ENCODE measurements at places on chromosomes 12 and 14. TPM values are rescaled to one million over a fixed set of nuclear protein-coding genes. Genes with fewer than 3 reads are reported as not detected.

DNA sequence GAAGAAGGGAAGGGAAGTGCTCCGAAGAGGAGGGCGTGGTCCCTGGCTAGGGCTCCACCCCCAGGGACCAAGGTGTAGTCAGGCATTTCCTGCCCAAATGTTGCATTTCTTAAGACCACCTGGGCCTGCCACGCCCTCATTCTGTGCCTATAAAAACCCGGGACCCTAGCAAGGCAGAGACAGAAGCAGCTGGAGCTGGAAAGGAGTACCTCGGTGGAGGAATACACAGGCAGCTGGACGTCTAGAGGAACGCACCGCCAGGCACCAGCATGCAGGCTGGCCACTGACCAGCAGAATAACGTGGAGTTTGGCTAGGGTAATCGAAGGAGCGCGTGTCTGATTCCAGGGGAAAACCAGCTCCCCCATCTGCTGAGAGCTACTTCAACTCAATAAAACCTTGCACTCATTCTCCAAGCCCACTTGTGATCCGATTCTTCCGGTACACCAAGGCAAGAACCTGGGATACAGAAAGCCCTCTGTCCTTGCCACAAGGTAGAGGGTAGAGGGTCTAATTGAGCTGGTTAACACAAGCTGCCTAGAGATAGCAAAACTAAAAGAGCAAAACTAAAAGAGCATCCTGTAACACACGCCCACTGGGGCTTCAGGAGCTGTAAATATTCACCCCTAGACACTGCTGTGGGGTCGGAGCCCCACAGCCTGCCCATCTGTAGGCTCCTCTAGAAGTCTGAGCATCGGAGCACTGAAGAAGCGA is 21.0 kb downstream of the CFL2 start:
- H3K27me3 ChIP-seq = no peaks in the 10 kb centered on the region
- no peak for DNase-seq
- no peaks in the 10 kb centered on the region for H3K36me3 ChIP-seq
- H3K4me3 ChIP-seq = peak overlapping the region; percentile 37

DNA sequence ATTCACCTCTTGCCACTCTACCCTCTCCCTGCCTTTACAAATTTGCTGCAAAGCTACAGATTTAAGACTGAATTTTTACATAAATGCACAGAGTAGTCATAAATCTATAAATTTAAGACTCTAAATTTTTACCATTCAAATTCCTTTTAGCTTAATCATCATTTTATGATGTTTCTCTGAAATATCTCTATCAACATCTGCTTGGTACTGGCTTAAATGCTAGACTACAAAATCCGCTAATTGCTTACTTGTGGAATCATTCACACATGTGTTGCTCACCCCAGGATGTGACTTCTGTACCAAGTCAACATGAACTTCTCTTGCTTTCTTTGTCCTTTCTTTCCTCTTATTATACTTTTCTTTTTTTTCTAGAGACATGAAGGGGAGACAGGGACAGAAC is 109.2 kb downstream of the GALC start:
- H3K4me1 ChIP-seq = no peaks in the 10 kb centered on the region
- no peak overlapping the region for H3K4me3 ChIP-seq
- no peak for DNase-seq
- H3K27ac ChIP-seq = no peak overlapping the region
- no peaks in the 10 kb centered on the region for H3K36me3 ChIP-seq
- H3K27me3 ChIP-seq = no peaks in the 10 kb centered on the region

GRCh38 chr14:100785626-100786025 is 40.3 kb upstream of the MEG3 start:
- DNase-seq = peak; percentile 48
- H3K27ac ChIP-seq = no peak overlapping the region

DNA sequence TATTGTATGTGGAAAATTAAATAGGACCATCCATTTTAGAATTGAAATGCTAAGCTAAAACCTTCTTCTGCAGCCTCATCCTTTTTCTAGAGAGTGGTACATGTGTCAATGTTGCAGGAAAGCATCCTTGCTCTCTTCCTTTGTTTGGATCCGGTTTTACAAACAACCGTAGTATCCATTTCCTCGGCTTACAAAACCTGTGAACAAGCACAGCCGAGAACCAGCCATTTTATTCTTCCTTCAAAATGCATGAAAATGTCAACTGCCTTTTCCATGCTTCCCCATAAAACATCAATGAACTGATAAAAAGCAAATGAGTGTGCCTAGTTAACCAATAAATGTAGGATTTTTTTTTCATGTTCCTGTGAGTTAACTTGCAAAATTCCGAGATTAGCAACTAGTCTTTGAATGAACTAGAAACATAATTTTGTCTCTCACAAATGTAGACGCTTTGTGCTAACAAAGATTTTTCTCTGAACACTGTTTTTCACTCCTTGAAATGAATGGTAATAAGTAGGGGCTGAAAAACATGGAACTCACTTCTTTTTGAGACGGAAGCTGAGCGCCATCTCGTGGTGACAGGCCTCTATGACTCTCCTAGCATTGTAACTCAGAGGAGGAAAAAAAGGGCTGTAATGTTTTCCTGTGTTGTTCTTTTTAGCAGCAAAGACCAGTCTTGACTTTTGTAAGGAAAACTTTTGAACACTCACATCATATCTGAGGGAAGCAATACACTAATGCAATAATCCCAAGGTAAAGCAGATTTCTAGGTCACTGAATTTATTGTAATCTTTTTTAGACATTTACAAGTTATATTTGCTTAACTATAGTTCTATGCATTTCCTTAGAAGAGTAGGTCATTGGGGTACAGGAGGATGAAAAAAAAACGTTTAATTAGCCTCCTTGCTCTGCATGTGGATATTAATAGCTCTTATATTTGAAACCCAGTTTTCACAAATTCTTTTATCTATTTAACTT is 157.4 kb upstream of the FOXG1 start:
- H3K27me3 ChIP-seq = no peaks in the 10 kb centered on the region
- no peaks in the 10 kb centered on the region for H3K4me1 ChIP-seq
- DNase-seq = no peak
- no peak overlapping the region for H3K27ac ChIP-seq
- H3K36me3 ChIP-seq = no peaks in the 10 kb centered on the region

DNA sequence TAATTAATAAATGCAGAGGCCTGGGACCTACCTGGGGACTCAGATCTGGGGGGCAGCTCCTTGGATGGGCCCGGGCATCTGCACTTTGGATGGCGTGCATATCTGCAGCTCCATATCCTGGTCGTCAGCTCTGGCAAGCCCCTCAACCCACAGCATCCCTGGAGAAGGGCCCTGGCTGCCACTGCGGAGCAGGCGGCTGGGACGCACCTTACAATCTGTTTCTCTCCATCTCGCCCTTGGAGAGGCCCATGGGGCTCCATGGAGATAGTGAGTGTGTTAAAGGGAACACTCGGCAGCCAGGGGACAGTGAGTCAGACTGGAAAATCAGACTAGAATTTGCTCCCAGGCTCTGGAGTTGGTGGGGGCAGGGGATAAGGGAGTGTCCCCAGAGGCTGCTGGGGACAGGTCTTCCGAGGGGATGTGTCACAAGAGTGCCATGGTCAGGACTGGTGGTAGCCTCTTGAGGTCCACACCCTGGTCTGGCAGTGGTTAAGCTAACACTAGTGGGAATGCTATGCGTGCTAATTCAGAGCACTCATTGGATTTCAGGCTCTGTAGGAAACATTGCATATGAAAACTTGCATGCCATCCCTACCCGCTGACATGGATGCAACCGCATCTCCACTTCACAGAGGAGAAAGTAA is 21.5 kb downstream of the RFLNA start:
- no peaks in the 10 kb centered on the region for H3K27me3 ChIP-seq
- H3K27ac ChIP-seq = no peak overlapping the region
- DNase-seq = no peak
- H3K4me3 ChIP-seq = no peak overlapping the region

DNA sequence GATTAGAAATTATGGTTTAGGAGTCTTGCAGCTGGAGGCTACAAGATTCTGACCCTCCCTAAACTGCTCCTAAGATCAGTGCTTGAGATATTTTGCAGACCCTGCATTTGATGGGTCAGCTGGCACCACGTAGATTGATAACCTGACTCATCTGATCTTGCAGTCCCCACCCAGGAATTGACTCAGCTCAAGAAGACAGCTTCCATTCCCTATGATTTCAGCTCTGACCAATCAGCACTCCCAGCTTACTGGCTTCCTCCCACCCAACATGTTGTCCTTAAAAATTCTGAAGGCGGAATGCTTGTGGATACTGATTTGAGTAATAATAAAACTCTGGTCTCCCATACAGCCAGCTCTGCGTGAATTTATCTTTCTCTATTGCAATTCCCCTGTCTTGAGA is 23.2 kb upstream of the MTHFD1 start:
- H3K36me3 ChIP-seq = no peaks in the 10 kb centered on the region
- DNase-seq = no peak
- H3K27ac ChIP-seq = no peak overlapping the region
- H3K4me3 ChIP-seq = no peak overlapping the region
- H3K27me3 ChIP-seq = no peaks in the 10 kb centered on the region

GRCh38 chr12:75872762-75873161 is 158.8 kb downstream of the PHLDA1 start:
- no peaks in the 10 kb centered on the region for H3K36me3 ChIP-seq
- DNase-seq = no peak
- no peaks in the 10 kb centered on the region for H3K4me1 ChIP-seq
- H3K4me3 ChIP-seq = no peak overlapping the region

- peak; percentile 67 for DNase-seq
- peaks cover 11% of the 10 kb centered on the region for H3K4me1 ChIP-seq
- H3K4me3 ChIP-seq = no peak overlapping the region
- no peak overlapping the region for H3K27ac ChIP-seq
- H3K36me3 ChIP-seq = no peaks in the 10 kb centered on the region
These were observed 222.5 kb upstream of the RTL1 start for GRCh38 chr14:101125719-101126651.

The PLEKHH1 gene
- total RNA-seq = 7.1 TPM

DNA sequence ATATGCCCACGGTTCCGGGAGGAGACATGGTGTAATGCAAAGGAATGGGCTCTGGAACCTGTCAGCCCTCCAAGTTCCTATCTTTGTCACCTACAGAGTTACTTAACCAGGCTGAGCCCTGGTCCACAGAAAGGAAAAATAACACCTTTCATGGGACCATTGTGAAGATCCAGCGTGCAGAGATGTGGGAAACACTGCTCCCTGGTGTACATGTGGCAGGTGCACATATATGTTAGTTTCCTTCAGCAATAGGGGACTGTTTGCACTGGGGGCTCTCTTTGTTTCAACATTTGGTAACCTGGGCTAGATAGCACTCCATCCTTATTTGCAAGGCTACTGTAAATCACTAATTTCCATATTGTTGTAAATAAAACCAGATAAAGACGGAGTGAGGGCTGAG is 72.3 kb downstream of the ANO2 start:
- H3K4me1 ChIP-seq = no peaks in the 10 kb centered on the region
- no peaks in the 10 kb centered on the region for H3K27me3 ChIP-seq
- no peak overlapping the region for H3K4me3 ChIP-seq
- H3K36me3 ChIP-seq = no peaks in the 10 kb centered on the region
- H3K27ac ChIP-seq = no peak overlapping the region
- no peak for DNase-seq

GRCh38 chr12:62123721-62124203 is 136.4 kb upstream of the USP15 start:
- DNase-seq = no peak
- no peaks in the 10 kb centered on the region for H3K36me3 ChIP-seq
- H3K27me3 ChIP-seq = no peaks in the 10 kb centered on the region
- H3K4me3 ChIP-seq = no peak overlapping the region
- no peaks in the 10 kb centered on the region for H3K4me1 ChIP-seq

GRCh38 chr12:109244073-109244472 is 65.0 kb downstream of the FOXN4 start:
- peaks cover 56% of the 10 kb centered on the region for H3K36me3 ChIP-seq
- no peaks in the 10 kb centered on the region for H3K27me3 ChIP-seq
- H3K27ac ChIP-seq = peak overlapping the region; percentile 75
- no peak for DNase-seq
- H3K4me1 ChIP-seq = no peaks in the 10 kb centered on the region

DNA sequence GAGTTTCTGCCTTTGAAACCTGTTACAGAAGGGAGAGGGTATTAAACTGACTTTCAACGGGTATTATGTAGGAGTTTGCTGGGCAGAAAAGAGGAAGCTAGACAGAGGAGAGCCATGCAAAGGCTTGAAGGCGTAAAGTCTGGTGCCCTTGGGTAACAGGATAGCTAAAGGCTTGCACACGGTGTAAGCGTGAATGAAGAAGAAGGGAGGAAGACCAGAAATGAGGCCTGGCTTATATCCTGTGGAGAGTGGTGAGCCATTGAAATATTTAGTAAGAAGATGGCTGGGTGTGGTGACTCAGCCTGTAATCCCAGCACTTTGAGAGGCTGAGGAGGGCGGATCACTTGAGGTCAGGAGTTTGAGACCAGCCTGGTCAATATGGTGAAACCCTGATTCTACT is 22.6 kb downstream of the SUDS3 start:
- no peaks in the 10 kb centered on the region for H3K27me3 ChIP-seq
- DNase-seq = no peak
- no peak overlapping the region for H3K27ac ChIP-seq
- no peak overlapping the region for H3K4me3 ChIP-seq

DNA sequence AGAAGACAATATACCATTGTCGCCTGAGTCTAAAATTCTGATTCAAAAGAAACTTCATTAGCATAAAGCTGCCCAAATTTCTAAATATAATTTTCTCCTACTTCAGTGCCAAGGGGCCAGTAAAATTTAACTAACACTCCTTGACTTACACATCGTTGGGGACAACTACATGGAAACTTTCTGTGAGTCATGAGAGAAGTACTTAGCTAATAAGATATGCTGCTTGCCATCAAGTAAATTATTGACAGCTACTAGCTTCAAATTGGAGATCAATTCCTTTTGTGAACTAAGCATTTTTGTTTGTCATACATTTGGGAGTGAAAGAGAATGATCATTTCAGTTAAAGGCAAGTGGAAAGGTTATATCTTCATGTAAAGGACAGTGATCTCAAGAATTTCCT is 373.3 kb downstream of the MDGA2 start:
- no peaks in the 10 kb centered on the region for H3K4me1 ChIP-seq
- H3K36me3 ChIP-seq = no peaks in the 10 kb centered on the region
- no peak overlapping the region for H3K4me3 ChIP-seq
- H3K27me3 ChIP-seq = no peaks in the 10 kb centered on the region
- no peak for DNase-seq

The TCL1B gene
- not detected for total RNA-seq

GRCh38 chr12:130815028-130815741 is 23.9 kb downstream of the STX2 start:
- H3K27ac ChIP-seq = no peak overlapping the region
- peaks cover 44% of the 10 kb centered on the region for H3K36me3 ChIP-seq
- H3K4me1 ChIP-seq = peaks cover 13% of the 10 kb centered on the region

The ERBB3 gene
- total RNA-seq = not detected

The SLC15A4 gene
- total RNA-seq = 42.6 TPM

- peak overlapping the region; percentile 97 for H3K27ac ChIP-seq
- no peaks in the 10 kb centered on the region for H3K27me3 ChIP-seq
- H3K36me3 ChIP-seq = no peaks in the 10 kb centered on the region
- H3K4me3 ChIP-seq = peak overlapping the region; percentile 96
- no peak for DNase-seq
These were observed 675 bp downstream of the NEDD8 start for GRCh38 chr14:24231263-24232120.
